ENCODE measurements at places on chromosomes 16 and 17.
A peak's percentile ranks its signal among the peaks of the same experiment; 100 is the strongest.

GRCh38 chr17:38891441-38891840 is 21.6 kb downstream of the LASP1 start:
- no peak for DNase-seq

DNA sequence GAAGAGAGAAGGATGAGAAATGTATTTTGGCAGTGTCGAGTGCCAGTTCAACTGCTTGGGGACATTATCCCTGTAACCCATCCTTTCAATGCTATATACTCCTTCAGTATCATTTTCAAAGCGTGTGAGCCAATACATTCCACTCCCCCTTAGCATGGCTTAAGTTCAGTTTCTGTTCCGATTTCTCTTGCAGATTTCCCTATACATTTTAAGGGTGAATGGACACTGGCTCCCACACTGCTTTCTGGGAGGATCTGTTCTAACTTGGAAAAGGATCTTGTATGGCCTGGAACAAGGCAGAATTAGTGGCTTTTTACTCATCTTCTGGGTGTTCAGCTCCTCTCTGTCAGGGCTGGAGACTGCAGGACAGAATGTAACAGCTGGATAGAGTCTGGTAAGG is 333.8 kb downstream of the HAPSTR1 start:
- no peak for DNase-seq

- DNase-seq, result no peak
Observed at GRCh38 chr17:67999291-67999911, 3.1 kb upstream of the C17orf58 start.

GRCh38 chr17:57636274-57636673 is 108.8 kb downstream of the CCDC182 start:
- DNase-seq, result no peak

GRCh38 chr17:39700148-39700987 is 504 bp downstream of the ERBB2 start:
- no peak for DNase-seq

GRCh38 chr17:19378416-19379360 is at the start of gene MAPK7:
TSS of gene MAPK7 (plus strand) at chr17:19378498. CDS start at chr17:19378901, 403 bp downstream.
- DNase-seq, result no peak

- peak; percentile 65 for DNase-seq
Observed at GRCh38 chr16:12907670-12908233, 6.4 kb downstream of the SHISA9 start.

DNA sequence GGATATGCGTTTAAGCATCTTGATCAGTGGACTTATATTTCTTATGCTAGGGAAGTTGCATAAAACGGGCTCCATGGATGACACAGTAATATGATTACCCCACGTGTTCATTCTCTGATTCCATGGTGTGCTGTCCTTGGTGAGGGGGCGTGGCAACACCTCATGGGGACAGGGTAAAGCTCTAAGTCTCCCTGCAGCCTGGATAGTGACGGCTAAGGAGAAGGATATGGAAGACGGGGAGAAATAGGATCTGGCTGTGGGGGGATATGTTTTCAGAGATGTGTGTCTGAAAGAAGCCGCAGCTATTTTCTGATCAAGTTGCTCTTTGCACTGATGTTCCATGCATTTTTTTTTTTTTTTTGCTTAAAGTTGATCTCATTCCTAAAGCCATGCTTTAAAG is 84.3 kb downstream of the MARCHF10 start:
- no peak for DNase-seq

DNA sequence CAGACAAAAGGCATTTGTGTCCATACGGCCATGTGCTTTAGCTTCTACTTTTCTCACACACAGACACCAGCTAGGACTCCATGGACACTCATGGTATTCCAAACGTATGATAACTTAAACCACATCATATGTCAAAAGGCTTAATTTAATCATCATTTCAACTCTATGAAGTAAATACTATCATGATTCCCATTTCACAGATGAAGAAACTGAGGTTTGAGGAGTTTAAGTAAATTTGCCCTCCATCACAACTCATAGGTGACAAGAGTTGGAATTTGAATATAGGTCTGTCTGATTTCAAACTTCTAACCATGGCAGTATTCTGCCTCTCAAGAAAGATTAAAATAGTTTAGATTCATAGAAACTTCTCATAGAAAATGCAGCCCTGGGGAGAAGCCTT is 43.8 kb downstream of the CMC2 start:
- DNase-seq, result no peak

GRCh38 chr16:52469091-52469490 is 77.9 kb downstream of the TOX3 start:
- no peak for DNase-seq

Data from iPS DF 19.7 (cell line).